ENCODE measurements at places on chromosomes 2 and 18.

DNA sequence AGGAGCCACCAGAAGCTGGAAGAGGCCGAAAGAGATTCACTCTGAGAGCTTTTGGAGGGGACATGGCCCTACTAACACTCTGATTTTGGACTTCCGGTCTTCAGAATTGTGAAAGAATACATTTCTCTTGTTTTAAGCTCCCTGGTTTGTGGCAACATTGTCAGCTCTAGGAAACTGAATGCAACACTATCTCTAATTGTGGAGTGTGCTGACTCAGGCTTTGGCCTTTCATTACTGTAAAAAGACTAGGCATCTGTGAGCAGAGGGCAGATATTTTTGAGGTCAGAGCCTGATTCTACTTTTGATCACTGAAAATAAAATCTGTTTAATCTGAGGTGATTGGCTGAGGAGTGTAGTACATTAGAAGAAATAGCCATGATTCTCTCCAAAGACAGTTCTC is 185.4 kb upstream of the FAM98A start:
- no peak for DNase-seq

- no peak for DNase-seq
Measured at GRCh38 chr2:16828828-16829160, 163.2 kb upstream of the CYRIA start.

GRCh38 chr2:69524799-69525198 is 87.6 kb upstream of the NFU1 start:
- no peak for DNase-seq

DNA sequence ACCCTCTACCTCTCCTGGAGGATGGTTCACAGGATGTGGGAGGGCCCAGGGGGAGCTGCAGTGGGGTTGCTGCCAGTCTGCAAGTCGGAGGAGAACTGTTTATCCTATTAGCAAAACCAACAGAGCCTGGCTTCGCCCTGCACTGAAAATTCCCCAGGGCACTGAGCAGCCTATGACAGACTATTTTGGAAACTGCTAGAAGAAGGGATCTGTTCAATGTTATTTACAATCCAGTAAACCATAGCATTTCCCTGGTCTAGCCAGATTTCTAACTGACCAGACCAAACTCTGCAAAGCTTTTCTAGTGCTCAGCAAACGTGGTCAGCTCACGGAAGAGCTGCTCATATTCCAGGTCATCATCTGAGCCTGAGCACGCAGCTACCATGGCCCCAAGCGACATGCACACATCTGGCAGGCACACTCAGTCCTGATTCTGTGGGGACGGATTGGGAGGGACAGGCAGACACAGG is 64.8 kb upstream of the PID1 start:
- no peak for DNase-seq

DNA sequence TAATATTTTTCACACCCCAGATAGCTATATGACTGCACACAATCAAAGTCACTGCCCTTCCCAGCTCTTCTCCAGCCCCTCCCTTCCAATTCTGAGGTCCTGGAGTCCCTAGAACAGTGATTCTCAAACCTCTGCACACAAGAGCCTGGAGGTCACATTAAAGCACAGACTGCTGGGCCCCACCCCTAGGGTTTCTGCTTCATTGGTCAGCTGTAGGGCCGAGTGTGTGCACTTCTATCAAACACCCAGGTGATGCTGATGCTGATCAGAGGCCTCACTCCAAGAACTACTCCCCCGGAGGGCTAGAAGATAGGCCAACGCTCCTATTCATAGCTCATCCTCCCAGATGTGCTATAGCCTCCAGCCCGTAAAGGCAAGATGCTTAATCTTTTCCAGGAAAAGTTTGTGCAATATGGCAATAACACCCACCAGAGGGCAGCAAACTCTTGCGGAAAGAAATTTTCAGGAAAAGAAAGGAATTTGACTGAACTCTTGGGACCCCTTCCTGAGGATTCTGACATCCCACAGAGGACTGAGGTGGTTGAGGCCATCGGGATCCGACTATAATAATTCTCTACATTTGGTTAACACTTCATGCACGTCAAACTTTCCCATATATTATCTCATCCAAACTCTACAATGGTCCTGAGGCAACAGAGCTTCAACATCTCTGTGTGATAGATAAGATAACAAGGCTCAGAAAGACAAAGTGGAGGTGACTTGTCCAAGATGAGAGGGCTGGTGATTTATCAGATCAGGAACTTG is 194.2 kb upstream of the PKDCC start:
- no peak for DNase-seq

GRCh38 chr18:62566199-62566598 is 43.4 kb downstream of the ZCCHC2 start:
- no peak for DNase-seq

DNA sequence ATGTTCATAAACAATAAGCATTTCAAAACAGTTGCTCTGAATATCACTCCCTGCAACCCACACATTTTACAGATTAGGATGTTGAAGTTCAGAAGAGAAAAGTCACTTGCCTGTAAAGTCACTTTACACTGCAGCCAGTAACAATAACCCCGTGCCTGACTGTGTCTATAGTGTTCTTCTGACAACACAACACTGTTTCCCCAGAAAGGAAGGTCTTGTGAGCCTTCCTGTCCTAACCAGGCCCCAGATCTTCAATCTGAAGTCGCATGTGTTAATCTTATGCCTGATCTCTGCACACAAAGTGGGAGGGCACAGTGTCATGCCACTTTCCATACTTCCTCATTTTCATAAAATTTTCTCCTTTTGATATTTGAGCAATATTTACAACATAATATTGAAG is 120.2 kb downstream of the FEZ2 start:
- no peak for DNase-seq

GRCh38 chr18:52670896-52671295 is 330.9 kb downstream of the DCC start:
- no peak for DNase-seq

- no peak for DNase-seq
Measured at GRCh38 chr18:51802569-51803428, 537.2 kb upstream of the DCC start.

DNA sequence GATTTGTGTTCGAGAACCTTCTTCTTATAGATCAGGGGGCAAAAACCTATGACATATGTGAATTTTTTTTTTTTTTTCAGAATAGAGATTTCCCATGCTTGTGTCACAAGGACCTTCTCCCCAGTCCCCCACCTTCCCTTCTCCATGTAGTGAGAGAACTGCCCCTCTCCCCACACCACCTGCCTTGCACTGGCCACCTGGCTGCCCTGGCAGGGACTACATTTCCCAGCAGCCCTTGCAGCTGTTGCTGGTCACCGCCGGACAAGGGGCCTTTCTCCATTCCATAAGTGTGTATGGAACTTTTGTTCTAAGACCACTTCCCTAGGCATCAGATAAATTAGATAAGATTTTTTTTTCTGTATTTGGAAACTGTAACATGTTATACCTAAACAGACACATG is 22.2 kb downstream of the MBP start:
- DNase-seq = no peak

DNA sequence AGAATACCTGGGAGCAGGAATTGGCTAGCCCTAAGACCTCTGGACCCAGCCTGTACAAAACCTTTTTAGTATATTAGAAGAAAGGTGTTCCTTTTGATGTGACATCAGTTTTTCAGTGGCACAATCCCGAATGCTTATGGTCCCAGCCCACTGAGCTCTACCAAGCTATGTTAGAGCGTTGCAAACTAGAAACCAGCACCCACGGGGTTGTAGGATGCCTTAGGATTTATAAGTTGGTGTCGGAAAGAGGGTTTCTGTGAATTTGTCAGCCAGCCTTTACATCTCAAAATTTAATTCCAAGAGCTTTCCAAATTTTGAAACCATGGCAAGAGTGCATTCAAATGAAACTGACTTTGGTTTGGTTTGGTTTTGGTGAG is 499 bp upstream of the LMAN1 start:
- no peak for DNase-seq

DNA sequence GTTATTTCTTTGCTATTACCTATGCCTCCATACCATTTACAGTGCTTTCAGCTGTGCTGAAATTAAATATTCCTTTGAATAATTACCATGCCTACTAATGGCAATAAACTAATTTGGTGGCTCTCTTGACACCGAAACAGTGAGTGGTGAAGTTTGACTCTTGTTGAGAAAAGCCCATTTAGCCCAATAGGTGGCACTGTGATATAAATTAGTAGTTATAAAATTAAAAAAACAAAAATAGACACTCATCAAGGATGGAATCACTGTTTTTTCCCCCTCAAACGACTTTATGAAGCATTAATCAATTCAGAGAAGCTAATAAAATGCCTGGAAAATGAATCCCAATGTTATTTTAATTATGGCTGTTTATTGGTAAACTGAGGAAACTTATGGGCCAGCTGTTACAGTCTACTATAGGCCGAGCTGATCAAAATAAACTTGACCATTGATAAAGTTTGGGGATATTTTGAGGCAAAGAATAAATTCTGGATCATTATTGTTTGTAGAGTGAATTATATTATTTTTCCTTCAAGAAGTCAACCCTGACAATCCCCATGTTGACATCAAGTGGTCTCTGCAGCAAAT is 339.6 kb downstream of the TRIB2 start:
- no peak for DNase-seq

GRCh38 chr2:208013285-208014178 is 11.8 kb downstream of the PLEKHM3 start:
- DNase-seq = no peak

GRCh38 chr2:32852856-32853255 is 93.9 kb upstream of the LTBP1 start:
- DNase-seq = no peak

GRCh38 chr2:152154462-152154861 is 21.1 kb downstream of the STAM2 start:
- DNase-seq = no peak

DNA sequence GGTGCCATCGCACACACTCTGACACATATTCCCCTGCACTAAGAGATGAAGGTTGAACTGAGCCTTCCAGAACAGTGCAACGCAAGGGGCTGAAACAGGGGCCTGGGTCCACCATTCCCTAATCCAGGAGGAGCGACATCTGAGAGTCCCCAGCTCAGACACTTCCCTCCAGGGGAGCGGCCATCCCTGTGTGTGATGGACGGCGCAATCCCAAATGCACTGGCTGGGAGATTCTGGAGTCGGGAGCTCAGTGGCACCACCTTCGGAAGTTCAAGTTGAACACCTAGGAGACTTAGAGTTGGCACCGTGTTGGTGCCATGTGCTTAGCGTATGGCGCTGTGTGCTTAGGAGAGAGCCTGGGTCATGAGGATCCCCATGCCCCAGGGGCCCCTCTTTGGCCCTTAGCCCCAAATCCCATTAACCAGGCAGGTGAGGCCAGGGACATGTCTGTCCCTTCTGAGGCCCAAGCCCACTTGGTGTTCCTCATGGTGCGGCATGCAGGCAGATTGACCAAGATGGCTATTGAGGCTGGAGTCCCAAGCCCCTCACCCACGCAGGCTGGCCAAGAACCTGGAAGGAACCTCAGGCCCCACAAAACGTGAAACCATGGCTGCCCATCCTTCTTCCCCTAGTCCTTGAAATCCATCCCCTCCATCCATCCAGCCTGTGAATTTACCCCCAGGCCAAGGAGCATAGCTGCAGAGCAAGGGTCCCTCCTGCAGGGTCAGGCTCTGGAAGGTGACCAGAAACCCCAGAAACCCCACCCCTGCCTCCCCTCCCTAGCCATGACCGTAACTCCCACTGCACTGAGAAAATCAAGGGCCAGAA is 114.1 kb upstream of the OTOS start:
- no peak for DNase-seq

DNA sequence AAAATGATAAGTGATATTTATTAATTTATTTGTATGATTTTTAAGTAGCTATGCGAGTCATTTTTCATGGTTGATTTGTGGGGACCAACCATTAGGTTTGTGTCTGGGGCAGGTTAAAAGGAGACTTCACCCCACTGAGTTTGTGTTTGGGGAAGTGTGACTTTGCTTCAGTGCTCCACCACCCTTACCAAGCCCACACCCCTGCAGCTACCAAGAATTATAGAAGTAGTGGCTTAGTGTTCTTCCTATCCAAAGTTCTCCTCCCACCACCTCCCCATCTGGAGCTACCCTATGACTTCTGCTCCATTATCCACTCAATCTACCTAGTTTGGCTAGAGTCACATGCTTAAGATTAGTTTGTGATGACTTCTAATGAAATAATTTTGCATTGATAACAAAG is 182.1 kb upstream of the ZEB2 start:
- no peak for DNase-seq

DNA sequence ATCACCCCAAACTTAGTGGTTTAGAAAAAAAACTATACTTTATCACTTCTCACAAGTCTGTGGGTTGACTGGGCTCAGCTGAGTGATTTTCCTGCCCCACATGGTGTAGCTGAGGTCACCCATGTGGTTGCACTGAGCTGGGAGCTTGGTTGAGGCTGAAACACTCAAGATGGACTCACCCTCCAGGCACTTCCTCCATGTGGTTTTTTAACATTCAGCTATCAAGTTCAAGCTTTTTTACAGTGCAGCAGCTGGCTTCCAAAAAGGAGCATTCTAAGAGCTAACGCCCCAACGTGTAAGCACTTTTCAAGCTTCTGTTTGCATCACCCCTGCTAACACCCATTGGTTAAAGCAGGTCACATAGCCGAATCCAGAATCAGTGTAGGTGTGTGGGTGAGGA is 105.9 kb upstream of the CREB1 start:
- peak; percentile 2 for DNase-seq

- no peak for DNase-seq
Measured at GRCh38 chr2:144489315-144489916, 30.5 kb downstream of the ZEB2 start.

- no peak for DNase-seq
Measured at GRCh38 chr2:188676010-188676400, 298.2 kb upstream of the COL3A1 start.

DNA sequence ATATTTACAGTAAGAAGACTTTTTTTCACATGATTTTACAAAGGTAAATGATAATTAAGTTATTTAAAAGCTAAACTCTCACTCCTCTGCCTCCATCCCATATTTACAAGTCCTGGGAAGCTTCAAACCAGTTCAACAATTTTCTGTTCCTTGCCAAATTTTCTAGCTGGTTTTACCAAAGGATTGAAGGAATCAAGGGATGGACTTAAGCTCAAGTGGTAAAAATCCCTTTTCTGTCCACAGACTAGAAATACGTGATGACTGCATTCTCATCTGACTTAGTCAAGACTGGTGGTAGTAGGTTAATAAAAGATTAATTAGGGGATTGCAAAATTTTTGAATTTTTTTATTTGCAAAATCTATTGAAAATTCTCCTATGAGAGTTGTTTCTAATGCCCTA is 297.3 kb downstream of the MTX2 start:
- no peak for DNase-seq

DNA sequence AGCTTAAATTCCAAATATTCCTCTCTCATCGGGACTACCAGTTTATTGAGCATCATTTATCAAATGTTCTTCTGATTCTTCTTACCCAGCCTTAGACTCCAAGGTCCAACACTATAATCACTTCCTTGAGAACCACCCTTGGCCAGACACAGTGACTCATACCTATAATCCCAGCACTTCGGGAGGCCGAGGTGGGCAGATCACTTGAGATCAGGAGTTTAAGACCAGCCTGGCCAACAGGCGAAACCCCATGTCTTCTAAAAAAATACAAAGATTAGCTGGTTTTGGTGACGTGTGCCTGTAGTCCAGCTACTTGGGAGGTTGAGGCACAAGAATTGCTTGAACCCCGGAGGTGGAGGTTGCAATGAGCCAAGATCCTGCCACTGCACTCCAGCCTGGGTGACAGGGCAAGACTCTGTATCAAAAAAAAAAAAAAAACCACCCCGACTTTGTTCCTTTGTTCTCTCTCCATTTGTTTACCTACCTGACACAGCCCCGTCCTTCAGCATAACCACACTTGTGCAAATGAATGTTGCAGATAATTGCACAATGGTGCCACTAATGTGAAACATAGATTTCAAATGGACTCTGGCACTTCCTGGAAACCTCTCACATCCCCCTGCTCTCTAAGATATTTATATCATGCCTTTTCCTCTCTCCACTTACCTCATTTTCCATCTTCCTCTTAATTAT is 38.9 kb upstream of the LPIN2 start:
- DNase-seq = no peak
